Stimulated activated naive CD4-positive, alpha-beta T cell treated with Interleukin-2 at 50 U/mL for 16 hours (primary cell): ENCODE measurements at places on chromosomes 12 and 14.

DNA sequence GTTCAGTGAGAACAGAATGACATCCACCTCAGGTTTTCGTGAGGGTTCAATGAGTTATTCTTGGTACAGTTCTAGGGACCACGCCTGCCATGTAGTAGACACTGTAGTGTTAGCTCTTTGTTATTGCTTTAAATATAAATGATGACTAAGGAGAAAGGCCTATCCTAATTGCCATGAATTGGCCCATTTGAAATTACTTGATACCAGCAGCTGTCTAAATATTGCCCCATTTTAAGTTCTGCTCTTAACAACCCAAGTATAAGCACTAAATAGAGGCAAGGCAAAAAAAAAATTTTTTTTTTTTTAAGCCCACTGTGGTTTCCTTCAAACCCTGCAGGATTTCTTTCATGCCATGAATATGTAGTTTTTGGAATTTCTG lies 84.5 kb downstream of the BORCS5 start:
- no peak for DNase-seq

DNA sequence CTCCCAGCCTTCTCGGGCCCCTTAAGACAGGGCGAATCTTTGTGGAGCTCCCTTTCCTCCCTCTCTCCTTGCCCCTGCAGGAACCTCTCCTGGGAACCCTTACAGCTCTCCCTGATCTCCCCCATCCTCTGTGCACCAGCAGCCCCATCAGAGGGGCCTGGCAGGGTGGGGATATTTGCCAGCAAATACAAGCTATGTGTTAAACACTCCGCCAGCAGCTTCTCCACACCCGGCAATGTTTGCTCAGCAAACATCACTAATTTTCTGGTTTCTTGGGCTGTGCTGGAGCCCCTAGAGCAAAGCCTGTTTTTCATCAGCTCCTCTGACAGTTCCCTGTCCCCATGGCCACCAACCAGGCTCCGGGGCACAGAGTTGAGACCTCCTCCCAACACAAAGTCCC lies 147.5 kb upstream of the LHX5 start:
- DNase-seq: no peak

DNA sequence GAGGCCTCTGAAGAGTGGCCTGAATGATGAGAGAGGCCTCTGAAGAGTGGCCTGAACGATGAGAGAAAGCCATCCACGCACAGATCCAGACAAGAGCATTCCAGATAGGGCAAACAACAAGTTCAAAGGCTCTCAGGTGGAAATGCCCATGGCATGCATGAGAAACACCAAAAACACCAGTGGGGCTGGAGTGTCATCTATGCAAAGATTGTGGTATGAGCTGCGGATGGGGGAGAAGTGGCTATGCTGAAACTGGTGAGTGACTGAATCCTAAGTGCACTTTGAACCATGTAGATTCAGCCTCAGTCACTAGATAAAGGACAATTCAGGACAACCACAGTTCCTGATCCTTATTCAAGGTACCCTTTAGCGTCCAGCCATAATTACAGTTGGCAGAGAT lies 79.4 kb upstream of the GZMB start:
- DNase-seq: no peak

- DNase-seq: no peak
Measured at GRCh38 chr14:34214961-34215360, 247.1 kb downstream of the SPTSSA start.

GRCh38 chr12:71004578-71004977 lies 84.0 kb upstream of the PTPRR start:
- DNase-seq: no peak

DNA sequence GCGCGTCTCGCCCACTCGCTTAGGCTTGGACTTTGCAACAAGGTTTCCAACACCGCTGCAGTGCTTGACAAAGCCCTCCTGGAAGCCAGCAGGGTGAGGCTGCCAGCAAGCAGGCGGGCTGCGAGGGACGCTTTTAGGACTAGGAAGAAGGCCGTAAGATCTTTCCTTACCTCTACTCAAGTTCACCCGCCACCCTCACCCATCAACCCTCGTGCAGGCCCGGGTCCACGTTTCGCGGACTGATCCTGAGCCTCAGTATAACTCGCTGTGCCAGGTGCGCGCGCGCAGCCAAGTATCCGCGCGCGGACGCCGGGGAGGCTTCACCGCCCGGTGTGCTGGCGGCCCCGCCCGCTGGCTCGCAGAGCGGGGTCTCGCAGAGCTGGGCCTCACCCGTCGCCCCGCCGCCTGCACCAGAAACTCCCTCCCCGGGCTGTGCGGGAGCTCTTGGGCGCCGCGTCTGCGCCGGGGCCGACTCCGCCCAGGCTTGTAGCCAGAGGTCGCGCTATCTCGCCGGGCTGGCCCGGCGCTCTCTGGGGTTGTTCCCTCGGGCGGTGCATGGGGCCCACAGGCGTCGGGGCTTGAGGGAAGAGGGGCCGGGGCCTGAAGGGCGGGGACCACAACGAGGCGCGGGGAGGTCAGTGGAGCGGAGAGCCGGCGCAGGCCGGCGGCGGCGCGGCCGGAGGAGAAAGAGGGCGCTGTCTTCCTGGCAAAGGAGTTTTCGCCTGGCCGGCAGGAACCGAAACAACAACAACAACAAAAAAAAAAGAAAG lies 7.6 kb upstream of the SIX1 start:
- no peak for DNase-seq

GRCh38 chr12:115771065-115771464 lies 506.4 kb downstream of the MED13L start:
- DNase-seq: no peak

- DNase-seq: no peak
Measured at GRCh38 chr12:50517421-50518048, 12.8 kb downstream of the DIP2B start.

DNA sequence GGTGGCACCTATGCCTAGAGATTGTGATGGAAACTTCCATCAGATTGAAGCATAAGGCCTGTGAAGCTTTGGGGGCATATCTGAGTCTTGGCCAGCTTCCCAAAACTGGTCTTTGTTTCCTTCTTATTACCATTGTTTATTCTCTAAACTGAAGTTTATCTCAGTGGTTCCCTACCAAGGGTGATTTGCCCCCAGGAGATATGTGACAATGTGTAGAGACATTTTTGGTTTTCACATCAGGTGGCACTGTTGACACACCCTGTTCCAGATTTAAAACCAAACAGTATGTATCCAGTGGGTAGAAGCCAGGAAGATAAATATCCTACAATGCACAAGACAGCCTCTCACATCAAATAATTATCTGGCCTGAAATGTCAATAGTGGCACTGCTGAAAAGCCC lies 22.1 kb downstream of the RASSF9 start:
- DNase-seq: no peak

GRCh38 chr12:12992418-12993130 lies 7.5 kb downstream of the HEBP1 start:
- no peak for DNase-seq

GRCh38 chr12:69189378-69189978 lies 49.9 kb upstream of the CPSF6 start:
- DNase-seq: no peak

DNA sequence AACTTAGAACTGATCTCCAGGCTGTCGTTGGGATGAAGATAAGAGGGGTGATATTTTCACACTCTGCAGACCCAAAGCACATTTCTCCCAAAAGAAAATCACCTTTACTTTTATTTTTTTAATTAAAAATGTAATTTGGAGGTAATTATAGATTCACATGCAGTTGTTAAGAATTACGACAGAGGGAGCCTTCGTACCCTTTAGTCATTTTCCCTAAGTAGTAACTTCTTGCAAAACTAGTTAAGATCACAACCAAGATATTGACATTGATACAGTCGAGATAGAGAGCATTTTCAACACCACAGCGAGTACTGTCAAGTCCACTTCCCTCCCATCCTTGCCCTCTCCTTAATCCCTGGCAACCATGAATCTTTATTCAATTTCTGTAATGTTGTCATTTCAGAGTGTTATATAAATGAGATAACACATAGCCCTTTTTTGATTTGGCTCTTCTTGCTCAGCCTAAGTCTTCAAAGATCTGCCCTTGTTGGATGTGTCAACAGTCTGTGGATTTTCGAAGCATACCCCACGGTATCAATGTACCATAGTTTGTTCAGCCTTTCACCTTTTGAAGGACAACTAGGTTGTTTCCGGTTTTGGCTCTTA lies 39.6 kb downstream of the DNAH10 start:
- DNase-seq: no peak
